ENCODE measurements at places on chromosomes 1 and 21.

GRCh38 chr1:77876884-77877283, 11.5 kb upstream of the NEXN start:
- DNase-seq, result no peak

DNA sequence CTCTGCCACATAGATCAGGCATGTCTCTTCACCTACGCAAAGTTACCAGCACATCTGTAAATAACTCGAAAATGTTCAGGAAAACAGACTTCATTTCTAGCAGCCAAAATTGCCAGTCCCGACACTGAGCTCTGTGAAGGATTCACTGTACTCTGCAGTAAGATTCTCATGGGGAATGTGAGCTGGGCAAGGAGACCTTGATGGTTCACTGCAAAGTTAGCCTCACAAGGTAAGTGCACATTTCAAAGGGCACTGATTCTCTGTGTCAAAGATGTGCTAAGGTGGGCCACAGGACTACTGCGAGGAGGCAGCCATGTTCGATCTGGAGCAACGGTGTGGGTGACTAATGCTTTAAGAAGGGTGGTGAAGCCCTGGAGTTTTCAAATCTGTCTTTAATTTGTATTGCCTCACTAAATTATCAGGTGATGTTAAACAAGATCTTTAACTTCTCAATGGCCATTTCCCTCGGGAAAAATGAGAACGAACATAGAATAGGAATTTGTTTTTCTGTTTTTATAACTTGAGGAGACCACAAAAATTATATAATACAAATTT, 25.2 kb downstream of the STPG1 start:
- DNase-seq, result no peak

DNA sequence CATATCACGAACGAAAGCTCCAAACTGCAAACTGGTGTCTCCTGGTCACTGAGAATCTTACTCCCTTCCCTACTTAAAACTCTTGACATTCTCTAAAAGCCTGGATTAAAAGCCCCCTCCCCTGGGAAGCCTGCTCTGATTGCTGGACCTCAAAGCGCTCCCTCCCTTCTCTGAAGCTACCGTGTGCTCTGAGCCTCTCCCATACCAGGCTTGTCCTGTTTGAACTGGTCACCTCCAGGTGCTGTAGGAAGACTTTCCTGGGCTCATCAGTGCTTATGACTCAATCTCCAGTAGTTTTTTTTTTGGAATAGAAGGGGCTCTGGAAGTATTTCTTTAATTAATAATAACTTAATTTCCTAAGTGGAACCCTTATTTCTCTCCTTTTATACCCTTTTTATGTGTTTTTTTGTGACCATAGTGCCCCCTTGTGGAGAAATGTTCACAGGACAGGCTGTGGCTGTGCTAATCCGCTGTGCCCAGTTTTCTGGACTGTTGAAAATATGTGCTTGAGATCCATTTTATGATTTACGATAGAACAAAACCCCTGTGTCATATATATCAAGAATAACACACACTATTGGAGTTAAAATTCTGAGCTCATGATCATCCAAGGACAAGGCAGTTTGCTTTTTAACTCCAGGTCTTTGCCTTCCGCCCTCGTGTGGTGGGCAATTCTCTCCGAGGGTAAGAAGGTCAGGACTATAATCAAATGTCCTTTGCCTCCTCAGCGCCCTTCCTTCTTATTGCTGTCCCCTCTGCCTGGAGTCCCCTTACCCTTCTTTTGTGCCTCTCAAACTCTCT, 16.9 kb downstream of the MTARC1 start:
- DNase-seq, result no peak

- DNase-seq, result no peak
Measured at GRCh38 chr1:207040181-207040533, 7.6 kb upstream of the C1orf116 start.

DNA sequence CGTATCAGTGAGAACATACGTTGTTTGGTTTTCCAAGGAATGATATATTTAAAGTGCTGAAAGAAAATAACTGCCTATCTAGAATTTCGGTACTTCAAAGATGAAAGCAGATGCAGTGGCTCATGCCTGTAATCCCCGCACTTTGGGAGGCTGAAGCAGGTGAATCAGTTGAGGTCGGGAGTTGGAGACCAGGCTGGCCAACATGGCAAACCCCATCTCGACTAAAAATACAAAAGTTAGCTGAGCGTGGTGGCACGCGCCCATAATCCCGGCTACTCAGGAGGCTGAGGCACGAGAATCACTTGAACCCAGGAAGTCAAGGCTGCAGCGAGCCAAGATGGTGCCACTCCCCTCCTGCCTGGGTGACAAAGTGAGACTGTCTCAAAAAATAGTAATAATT, 16.4 kb downstream of the CD244 start:
- DNase-seq, result no peak

DNA sequence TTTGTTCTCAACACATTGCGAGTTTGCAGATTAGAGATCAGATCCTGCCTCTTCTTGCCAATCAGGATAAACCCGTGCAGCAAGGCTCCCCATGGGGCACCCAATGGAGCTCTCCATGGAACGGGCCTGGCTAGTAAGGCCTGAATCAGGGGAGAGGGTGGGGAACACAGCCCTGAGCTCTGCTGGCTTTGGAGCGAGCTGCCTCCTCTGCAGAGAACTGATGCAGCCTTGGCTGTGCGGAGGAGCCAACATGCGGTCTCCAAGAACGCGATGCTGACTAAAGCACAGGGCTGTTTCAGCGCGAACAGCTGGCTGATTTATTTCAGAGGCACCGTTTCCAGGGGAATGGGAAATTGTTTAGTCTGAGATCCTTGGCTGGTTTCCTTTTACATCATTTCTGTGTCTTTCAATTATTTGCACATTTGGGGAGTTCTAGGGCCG, 139.7 kb downstream of the TSEN15 start:
- no peak for DNase-seq

- DNase-seq, result no peak
Measured at GRCh38 chr1:228668553-228669241, 66.6 kb upstream of the RHOU start.

GRCh38 chr21:37630872-37631271, 264.3 kb downstream of the DYRK1A start:
- DNase-seq, result no peak

DNA sequence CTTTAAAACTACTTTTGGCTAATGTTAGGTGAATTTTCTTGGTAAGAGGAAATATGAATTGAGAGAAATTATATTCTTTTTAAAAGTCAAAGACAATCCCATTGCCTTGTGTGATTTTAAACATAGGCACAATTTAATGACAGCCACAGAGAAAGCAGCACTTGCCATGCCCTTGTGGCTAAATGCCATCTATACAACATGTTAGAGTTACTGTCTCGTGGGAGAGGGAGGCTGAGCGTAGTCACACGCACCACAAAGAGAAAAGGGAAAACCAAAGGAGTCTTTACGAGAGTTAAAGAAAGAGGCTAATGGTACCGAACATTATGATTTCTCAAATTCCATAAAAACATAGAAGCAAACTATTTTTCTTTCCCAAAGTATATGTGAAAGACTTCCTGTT, 537.9 kb downstream of the PTPRC start:
- no peak for DNase-seq

GRCh38 chr1:193060406-193060805, 994 bp downstream of the RO60 start:
- DNase-seq, result no peak

DNA sequence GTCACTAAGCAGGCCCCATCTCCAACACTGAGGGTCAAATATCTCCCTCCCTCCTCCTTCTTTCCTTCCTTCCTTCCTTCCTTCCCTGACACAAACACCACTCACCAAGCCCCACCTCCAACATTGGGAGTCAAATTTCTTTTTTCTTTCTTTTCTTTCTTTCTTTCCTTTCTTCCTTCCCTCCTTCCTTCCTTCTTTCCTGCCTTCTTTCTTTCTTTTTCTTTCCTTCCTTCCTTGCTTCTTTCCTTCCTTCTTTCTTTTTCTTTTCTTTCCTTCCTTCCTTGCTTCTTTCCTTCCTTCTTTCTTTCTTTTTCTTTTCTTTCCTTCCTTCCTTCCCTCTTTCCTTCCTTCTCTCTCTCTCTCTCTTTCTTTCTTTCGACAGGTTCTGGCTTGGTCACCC, 79.2 kb upstream of the ETS2 start:
- no peak for DNase-seq

GRCh38 chr1:163357378-163357777, 35.6 kb downstream of the NUF2 start:
- no peak for DNase-seq

DNA sequence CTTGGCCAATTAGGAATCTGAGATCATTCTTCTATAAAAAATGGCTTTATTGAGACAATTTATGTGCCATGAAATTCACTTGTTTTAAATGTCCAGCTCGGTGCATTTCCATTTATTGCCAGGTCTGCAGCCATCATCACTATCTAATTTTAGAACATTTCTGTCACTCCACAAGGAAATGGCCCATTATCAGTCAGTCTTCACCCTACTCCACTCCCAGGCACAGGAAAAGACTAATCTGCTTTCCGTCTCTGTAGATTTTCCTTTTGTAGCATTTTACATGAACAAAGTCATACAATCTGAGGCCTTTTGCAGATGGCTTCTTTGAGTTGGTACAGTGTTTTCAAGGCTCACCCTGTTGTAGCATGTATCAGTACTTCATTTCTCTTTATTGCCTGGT, 27.2 kb downstream of the KIF26B start:
- no peak for DNase-seq

DNA sequence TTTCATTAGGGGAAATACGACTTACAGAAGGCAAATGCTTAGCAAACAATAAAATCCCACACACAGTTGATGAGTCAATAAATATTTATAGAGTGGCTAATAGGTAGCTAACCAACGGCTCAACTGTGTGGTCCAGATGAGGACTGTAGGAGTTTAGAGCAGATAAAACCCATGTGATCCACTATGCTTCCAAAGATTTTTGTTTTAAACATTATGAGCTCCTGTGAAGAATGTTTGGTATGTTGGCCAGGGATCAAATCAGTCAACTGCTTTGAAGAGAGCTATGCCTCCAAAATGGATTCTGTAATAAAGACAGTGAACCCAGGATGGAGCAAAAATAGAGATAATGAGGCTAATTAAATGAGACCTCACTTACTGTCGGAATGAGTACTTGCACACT, 72.3 kb upstream of the COL11A1 start:
- DNase-seq, result no peak

- no peak for DNase-seq
Measured at GRCh38 chr21:16427587-16428087, 697.9 kb downstream of the USP25 start.

DNA sequence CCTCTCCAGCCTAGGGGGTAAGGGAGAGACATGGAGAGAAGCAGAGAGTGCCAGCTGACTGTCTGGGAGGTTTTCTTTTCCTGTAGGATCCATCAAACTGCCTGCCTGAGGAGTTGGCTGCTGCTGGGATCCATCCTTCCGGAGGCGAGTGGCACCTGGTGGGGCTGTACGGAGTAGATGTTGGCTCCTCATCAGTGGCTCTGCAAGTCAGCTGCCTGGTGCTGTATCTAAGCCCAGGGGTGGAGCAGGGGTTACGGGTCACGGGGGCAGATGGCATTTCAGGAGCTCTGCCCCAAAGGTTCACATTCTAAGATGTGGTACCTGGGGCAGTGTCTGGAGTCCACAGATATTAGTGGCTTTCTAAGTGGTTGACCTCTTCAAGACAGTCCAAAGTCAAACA, 128.0 kb downstream of the ACTL8 start:
- DNase-seq, result no peak

- no peak for DNase-seq
Measured at GRCh38 chr1:204348722-204349121, 11.0 kb downstream of the PLEKHA6 start.

DNA sequence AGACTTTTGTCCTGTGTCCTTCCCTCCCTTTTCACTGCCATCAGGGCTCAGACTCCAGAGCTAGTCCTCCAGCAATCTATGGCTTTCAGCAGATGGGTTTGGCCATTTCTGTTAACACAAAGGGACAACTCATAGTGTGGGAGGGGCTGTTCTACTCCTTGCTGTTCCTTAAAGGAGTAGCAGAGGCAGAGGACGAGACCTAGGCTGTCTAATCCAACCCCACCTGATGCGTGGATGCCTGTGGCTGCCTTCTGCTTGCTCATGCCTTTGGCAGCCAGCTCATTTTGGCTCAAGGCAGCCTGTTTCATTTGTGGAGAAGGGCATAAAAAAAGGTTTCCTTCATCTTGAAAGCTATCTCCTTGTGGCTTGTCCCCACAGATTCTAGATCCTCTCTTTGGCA, 27.0 kb downstream of the MFSD2A start:
- peak; percentile 7 for DNase-seq

- no peak for DNase-seq
Measured at GRCh38 chr1:214727274-214727673, 124.3 kb downstream of the CENPF start.

DNA sequence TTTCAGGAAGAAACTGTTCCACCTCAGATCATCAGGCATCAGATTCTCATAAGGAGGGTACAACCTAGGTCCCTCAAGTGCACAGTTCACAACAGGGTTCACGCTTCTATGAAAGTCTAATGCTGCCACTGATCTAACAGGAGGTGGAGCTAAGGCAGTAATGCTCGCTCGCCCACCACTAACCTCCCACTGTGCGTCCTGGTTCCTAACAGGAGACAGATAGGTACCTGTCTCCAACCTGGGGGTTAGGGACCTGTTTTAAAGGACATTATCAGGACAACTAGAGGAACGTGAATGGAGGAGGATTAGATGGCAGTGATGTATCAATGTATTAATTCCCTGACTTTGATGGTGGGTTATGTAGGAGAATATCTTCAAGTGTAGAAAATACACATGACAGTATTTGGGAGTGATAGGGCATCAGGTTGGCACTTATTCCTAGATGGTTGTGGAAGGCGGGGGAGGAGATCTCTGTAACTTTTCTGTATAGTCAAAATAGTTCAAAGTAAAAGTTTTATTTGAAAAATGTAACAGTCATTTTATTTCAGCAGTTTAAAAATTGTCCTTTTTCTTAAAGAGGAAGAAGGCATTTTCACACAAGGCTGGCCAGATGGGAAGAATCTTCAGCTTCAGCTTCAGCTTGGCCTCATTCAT, 43.9 kb downstream of the DEGS1 start:
- DNase-seq, result no peak

GRCh38 chr21:42929969-42930368, 4.5 kb upstream of the ERVH48-1 start:
- no peak for DNase-seq

DNA sequence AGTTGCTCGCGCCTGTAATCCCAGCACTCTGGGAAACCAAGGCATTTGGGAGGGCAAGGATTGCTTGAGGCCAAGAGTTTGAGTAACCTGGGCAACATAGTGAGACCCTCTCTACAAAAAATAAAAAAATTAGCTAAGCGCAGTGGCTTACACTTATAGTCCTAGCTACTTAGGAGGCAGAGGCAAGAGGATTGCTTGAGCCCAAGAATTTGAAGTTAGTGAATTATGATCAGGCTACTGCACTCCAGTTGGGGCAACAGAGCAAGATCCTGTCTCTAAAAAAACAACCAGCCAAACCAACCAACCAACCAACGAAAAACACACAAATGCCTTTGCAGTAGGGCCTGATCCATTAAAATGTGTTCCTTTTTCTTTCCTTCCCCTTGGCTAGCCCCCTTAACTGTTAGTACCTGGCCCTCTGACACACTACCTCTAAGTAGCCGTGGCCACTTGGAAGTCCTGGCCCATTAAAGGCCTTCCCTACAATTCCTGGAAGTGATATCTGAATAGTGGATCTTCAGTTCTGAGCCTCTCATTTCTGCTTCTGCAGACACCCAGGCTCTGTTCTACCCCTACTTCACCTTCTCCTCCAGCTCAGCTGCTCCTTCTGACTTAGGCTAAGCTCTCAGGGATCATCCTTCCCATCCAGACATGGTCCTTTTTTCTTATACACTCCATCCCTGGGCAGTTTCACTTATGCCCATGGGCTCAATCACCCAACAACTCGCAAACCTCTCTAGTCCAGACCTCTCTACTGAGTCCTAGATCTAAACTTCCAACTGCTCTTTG, 3.5 kb upstream of the OSCP1 start:
- DNase-seq, result no peak

GRCh38 chr1:201170533-201171062, 16.3 kb upstream of the TMEM9 start:
- peak; percentile 49 for DNase-seq

Measured in smooth muscle cell of the brain vasculature (primary cell).